NCI-H1092 (cell line): ENCODE measurements at places on chromosomes 1 and 21.

DNA sequence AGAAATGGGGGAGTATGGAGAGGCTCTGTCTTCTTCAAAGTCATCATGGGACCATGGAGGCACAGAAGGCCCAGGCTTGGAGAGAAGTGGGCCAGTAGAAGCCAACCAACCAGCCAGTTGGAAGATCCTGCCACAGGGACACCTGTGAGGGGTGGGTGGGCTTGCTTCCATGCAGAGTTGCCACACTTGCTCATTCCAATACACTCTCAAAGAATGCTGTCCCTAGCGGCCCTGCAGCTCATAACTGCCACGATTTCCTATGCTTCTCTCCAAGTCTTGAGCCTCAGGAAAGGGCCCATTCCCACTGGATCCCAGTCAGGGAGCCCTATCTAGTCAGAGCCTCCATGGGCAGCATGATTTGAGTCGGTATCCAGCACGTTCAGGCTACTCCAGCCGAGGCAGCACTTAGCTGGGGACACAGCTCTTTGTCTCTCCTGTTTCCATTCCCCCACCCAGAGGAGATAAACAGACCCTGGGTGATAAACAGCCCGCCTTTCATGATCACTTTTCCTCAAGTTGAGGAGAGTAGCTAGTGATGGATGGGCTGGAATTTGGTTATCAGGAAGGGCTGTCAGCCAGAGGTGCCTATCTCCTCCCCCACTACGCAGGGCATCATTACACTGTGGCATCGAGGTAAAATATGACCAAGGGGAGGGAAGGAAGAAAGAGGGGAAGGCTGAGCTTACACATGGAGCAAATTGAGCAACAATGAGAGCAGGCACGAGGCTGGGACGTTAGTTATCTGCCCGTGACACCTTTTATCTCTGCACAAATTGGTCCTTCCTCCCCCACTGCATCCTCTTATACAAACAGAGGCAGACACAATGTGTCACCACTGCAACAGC is 64.6 kb downstream of the ERI3 start:
- no peak for DNase-seq

DNA sequence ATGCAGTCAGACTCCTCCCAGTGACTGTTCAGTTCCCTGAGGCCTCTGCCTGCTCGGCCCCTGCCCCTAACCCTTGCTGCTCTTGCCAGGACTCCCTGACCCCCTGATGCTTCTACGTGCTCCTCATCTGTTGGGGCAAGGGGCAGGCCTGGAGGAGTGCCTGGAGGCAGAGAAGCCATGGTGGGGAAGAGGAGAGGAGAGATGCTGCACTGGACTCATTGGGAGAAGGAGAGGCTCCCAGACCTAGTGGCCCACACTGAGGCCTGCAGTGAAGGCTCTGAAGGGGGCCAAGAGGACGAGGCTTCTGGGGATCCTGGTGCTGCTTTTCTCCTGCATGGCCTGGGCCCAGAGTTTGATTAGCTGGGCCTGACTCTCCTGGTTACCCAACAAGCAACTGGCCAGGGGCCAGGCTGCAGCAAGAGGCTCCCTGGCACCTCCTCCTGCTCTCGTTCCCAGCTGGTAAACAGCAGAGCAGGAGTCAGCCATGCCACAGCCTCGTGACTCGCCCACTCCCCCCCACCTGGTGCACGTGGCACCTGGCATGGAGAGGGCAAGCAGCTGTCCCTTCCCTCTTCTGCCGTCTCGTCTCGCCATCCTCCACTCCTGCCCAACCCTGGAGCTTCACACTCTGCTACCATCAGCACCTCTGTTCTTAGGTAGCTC is 847 bp upstream of the RORC start:
- DNase-seq, result peak; percentile 89

DNA sequence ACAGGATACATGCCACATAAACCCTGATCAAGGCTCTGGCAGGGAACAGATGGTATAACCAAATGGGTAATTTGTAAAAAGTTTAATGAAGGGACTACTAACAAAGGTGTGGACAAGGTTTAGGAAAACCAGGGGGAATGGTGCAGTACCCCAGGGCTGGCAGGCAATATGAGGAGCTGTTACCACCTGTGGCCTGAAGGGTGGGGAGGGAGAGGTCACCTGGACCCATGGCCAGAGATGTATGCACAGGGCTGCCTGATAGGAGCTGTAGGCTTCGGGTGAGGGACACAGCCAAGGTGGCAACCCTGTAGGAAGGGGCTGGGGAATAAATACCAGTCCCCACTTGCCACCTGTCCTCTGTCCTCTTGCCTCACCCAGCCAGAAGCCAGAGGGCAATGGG is 51.4 kb upstream of the ID3 start:
- DNase-seq, result no peak

- no peak for DNase-seq
Observed at GRCh38 chr1:210655511-210655910, 326.8 kb downstream of the HHAT start.

DNA sequence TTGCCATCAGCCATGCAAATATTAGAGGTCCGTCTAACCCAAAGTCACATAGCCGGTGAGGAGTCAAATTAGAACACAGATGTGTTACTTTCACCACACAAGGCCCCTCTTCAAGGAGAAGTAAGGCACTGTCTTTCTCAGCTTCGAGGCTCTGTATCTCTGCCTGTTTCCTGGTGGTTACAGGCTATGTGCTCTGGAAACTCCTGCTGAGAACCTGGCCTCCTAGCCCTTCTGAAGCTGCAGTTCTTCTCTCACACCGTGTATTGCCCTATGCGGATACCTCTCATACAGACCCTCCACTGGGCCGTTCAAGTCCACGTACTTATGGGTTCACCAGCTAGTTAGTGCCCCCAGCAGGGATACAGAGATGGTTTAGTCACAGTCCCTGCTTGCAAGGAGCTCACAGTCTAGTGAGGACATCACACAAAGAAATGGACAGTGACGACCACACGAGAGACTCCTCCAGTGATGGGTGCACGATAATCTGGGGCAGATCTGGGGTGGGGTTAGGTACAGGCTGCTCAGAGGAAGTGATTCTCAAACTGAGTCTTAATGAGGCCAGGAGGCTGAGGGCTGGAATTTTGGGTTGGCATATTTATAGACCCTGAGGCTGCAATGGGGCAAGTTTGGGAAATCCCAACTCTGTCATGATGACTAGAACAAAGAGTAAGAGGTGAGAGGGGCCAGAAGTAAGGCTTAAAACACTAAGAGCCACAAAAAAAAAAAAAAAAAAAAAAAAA is 22.8 kb upstream of the ELOA start:
- DNase-seq, result no peak

DNA sequence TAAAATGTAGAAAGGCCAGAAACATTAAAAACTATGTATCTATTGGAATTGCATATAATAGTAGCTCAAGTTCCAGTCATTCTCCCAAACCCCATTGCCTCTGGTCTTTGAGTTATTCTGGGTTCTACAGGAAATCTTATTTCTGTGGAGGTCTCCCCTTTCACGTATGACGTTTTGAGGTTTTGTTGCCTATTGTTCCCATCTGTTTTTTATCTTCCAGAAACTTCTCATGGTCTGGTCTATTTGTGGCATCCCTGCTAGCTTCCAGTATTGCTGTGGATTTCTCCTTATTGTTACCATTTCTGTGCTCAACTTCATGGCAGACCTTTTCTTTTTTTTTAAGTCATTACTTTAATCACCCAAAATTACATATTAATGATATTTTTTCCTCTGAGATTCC is 43.3 kb downstream of the DTL start:
- no peak for DNase-seq

- DNase-seq, result no peak
Observed at GRCh38 chr1:151611288-151611790, 511 bp upstream of the SNX27 start.

DNA sequence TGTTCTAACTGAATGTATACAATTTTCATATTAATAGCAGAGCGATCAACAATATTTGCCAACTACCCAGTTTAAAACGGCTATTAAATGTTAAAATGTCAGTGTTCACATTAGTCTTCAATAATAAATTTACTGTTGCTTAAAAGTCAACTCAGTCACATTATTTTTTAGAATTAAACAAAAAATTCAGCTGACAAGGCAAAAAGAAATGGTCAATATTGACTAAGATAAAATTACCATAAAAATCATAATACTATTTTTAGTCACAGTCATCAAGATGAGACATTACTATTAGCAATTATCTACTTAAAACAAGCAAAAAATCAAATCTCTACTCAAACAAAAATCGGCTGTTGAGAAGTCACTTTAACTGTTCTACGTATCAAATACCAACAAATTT is 1.5 kb downstream of the ANKRD13C start:
- no peak for DNase-seq

- no peak for DNase-seq
Observed at GRCh38 chr1:59005491-59006288, 221.8 kb upstream of the JUN start.

- no peak for DNase-seq
Observed at GRCh38 chr1:184593597-184593996, 161.1 kb downstream of the EDEM3 start.

DNA sequence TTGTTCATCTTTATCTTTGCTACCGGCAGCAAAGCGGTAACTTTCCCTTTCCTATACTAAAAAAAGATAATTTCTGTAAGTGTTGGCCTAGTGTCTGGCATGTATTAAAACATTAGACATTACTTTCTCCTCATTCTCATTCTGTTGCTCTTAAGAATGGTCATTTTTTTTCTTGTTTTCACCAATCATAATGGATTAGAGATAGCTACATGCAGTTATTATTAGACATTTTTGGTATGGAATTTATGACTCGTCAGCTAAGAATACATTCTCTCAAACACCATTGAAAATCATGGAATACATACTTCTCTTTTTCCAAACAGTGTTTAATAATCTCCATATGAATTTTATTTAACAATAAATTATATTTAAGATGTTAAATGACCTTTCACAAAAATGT is 1154.6 kb downstream of the BRINP3 start:
- DNase-seq, result no peak

DNA sequence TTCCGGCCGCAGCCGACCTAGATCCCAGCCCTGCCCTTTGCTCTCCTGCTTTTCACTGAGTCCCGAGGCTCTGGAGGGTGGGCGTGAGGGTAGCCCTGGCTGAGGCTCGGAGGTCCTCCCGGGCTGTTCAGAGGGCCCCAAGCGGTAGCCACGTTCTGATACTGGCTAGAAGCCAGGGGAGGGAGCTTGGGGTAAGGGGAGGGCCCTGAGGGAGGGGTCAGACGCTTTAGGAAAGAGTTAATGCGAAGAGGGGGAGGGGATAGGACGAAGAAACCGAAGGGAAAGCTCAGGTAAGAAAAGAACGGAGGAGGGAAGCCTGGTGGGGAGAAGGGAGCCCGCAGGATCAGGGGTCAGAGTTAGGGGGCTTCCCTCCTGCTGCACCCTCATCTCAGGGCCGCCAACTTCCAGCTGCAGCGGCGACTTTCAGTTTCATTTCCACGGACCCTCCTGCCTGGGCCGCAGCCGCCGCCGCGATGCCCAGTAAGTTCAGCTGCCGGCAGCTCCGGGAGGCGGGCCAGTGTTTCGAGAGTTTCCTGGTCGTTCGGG is at the start of gene MOV10:
Gene MOV10, plus strand, starts transcription at position 220 of the 546 bp plus-strand sequence. Its CDS starts 254 bp downstream, at position 474.
- DNase-seq, result peak; percentile 43

GRCh38 chr1:221841251-221841982 is 99.5 kb upstream of the DUSP10 start:
- no peak for DNase-seq

GRCh38 chr1:11767922-11768704 is 6.1 kb downstream of the C1orf167 start:
- no peak for DNase-seq

DNA sequence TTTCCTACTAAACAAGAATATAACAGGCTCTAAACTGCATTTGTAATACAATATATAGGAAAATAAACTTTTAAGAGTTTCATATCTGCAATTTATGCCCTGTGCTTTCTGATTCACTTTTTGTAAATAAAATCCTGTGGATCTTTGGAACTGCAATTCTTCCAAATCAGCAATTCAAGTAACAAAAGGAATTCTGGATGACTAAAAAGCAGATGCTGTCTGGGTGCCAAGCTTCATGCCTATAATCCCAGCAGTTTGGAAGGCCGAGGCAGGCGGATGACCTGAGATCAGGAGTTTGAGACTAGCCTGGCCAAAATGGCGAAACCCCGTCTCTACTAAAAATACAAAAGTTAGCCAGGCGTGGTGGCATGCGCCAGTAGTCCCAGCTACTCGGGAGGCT is 6.3 kb downstream of the NME7 start:
- no peak for DNase-seq

- DNase-seq, result peak; percentile 36
Observed at GRCh38 chr1:246583448-246584185, 17.4 kb downstream of the CNST start.

GRCh38 chr21:7917729-7918128 is 2603.7 kb upstream of the TPTE start:
- no peak for DNase-seq

DNA sequence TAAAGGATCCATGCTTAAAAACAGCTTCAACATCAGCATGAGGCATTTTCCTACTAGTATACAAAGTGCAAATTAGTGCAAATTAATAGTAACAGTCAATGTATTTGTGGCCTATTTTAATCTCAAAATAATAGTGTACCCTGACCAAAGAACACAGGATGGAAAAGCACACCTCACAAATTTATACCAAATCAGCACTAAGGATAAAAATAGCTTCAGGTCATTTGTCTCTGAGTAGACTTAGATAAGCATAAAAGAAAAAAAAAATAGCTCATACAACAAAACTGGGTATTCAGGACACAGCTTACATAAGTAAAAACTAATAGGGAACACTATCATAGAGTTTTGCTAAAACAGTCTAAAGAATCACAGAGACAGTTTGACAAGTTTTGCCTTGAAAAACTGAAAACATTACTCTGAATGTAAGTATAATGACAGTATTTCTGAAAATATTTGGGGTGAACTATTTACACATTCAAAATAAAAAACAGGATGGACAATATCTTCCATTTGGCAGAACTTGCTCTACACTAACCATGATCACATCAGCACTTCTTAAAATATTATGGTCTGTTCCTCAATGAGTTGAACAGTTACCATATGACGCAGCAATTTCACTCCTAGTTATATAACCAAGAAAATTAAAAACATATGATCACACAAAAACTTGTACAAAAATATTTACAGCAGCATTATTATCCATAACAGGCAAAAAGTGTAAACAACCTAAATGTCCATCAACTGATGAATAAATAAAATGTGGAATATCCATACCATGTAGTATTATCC is 46.3 kb downstream of the RNF115 start:
- no peak for DNase-seq
